GM23338 (cell line): ENCODE measurements at places on chromosomes 2 and 18. TPM values are rescaled to one million over a fixed set of nuclear protein-coding genes. Genes with fewer than 3 reads are reported as not detected.

Gene GPR45
- polyA plus RNA-seq = 0.26 TPM in 1 of 2 replicates, not detected in the other

Gene PAX8
- polyA plus RNA-seq = 0.32 and 0.43 TPM in 2 replicates

- no peak for DNase-seq
- no peaks in the 10 kb centered on the region for H3K27me3 ChIP-seq
- H3K4me1 ChIP-seq = no peaks in the 10 kb centered on the region
- no peaks in the 10 kb centered on the region for H3K36me3 ChIP-seq
- no peak overlapping the region for H3K4me3 ChIP-seq
- H3K27ac ChIP-seq = no peak overlapping the region
Observed at GRCh38 chr2:221929259-221929658, 357.2 kb upstream of the EPHA4 start.

DNA sequence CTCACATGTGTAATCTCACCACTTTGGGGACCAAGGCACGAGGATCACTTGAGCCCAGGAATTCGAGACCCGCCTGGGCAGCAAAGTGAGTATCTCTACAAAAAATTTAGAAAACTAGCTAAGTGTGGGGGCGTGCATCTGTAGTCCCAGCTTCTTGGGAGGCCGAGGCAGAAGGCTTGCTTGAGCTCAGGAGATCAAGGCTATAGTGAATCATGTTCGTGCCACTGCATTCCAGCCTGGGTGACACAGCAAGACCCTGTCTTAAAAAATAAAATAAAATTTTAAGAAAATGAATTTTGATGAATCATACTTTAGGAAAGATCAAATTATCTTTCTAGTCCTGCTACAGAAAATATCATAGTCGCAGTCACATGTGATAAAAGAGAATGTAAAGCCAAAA, 46.9 kb downstream of the CABYR start:
- no peaks in the 10 kb centered on the region; the same call in 1 of the 2 replicates for H3K36me3 ChIP-seq
- DNase-seq = no peak
- no peaks in the 10 kb centered on the region for H3K27me3 ChIP-seq
- no peak overlapping the region for H3K27ac ChIP-seq

DNA sequence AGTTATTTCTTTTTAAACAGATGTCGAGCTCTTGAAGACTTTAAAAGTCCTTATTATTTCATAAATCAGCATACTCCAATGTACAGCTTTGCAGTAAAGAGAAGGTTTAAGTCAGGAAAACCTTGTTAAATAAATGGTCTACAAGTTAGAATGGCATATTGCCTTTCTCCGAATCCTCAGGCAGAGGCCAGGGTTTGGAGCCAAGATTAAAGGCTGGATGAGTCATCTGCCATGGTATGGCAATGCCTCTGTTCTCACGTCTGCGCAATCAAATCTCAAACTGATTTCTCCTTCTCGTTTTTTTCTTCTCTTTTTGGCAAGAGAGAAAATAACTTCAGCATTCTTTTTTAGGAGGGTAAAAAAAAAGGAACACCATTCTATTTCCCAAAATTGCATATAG, 5.6 kb upstream of the KCNJ3 start:
- no peaks in the 10 kb centered on the region for H3K36me3 ChIP-seq
- H3K4me3 ChIP-seq = no peak overlapping the region
- H3K27ac ChIP-seq = no peak overlapping the region
- no peak for DNase-seq
- H3K4me1 ChIP-seq = peaks cover 7% of the 10 kb centered on the region; the same call in 1 of the 2 replicates
- peaks cover 26% of the 10 kb centered on the region for H3K27me3 ChIP-seq
